H1 (cell line): ENCODE measurements at places on chromosomes 1 and 21. TPM values are rescaled to one million over a fixed set of nuclear protein-coding genes. Genes with fewer than 3 reads are reported as not detected.

GRCh38 chr1:90761781-90762589 lies 44.9 kb upstream of the BARHL2 start:
- no peak for DNase-seq

- no peak for DNase-seq
Observed at GRCh38 chr1:216847397-216848036, 124.3 kb upstream of the ESRRG start.

DNA sequence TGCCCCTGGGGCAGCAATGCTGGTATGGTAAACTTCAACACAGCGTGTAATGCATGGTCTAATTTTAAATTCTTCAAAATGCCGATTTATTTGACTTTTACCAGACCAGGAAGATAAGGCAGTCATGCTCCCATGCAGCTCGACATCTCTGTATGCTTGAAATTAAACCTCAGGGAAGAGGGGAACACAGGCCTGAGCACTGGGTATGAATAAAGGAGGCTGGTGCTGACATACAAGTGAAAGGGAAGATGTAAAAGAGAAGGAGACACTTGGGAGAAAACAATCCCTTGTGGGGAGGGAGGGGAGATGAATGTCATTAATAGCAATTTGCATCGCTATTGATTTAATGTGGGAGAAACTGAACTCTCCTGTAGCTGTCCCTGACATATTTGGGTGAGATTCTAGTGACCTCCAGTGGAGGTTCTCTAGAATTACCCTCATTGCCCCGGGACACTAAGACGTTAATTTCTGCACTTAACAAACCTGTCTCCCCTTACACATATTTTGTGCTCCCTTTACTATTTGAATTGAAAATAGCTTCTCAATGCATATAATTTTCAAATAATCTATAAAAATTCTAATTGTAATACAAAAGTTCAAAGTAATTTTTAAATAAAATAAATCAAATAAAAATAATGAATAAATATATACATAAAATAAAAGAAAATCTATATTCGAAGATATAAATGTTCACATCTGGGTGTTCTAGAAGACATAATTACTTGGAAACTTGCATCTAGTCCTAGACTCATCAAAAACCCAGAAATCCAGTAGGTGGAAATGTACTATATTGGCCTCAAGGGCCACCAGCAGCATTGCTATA lies 283.1 kb downstream of the LMX1A start:
- no peak for DNase-seq

Gene HES5
- total RNA-seq: 0.22 and 0.25 TPM in 2 replicates

Gene ZNF648
- 0.20 and 0.23 TPM in 2 replicates for total RNA-seq
